Stimulated activated memory B cell treated with anti-CD40 and anti-IgM and Interleukin-4, amounts not matched to agents 10 μg/mL and 1 μg/mL and 100 μg/mL, for 72 hours (primary cell): ENCODE measurements at places on chromosomes 6 and 20.
A peak's percentile ranks its signal among the peaks of the same experiment; 100 is the strongest.

- ATAC-seq, result peak; percentile 35
These were observed 420 bp downstream of the SOX4 start for GRCh38 chr6:21593927-21594415.

DNA sequence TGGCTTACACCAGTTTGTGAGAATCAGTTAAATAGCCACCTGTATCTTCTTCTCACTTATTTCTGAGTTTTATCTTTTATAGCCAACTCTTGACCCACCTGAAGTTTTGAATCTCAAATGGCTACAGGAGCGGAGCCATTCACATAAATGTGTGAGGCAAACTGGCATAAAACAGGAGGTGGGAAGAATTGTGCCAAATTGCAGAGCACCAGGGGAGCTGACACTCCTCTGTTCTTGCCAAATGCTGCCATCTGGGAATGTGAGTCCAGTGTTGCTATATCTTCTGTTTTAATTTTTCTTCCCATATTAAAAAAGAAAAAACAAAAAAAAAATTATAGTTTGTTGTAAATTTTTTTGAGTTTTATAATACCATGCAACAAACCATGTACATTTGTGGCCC lies 17.0 kb upstream of the RNF146 start:
- ATAC-seq, result no peak

DNA sequence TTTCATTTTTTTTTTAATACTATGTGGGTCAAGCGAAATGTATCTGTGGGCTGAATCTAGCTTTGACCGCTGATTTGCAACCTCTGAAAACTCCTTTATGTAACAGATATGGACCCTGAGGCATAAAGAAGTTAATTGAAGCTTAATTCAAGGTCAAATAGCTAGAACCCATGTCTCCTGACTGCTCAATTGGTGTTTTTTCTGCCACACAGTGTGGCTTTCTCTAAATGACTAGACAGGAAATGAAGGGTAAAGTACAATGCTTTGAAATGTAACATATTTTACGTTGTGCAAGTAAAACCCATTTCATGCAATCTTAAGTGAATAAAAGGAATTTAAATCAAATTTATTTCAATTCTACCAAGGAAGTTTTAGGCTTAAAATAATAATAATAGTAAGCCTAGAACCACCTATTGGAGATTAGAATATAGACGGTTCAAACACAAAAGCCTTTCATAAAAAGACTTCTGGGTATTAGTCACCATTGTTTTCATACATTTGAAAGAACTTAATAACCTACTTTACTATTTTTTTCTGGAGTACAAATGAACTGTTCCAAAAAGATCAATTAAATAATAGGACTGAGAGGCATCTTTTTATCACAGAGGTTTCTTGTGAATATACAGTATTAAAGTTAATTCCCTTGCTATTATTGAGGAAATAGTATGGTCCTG lies 279.8 kb downstream of the EPHA7 start:
- ATAC-seq, result no peak

GRCh38 chr6:125312950-125313349 lies 11.2 kb upstream of the HDDC2 start:
- ATAC-seq, result no peak

- no peak for ATAC-seq
These were observed 86.8 kb upstream of the SNAP25 start for GRCh38 chr20:10131732-10132345.

DNA sequence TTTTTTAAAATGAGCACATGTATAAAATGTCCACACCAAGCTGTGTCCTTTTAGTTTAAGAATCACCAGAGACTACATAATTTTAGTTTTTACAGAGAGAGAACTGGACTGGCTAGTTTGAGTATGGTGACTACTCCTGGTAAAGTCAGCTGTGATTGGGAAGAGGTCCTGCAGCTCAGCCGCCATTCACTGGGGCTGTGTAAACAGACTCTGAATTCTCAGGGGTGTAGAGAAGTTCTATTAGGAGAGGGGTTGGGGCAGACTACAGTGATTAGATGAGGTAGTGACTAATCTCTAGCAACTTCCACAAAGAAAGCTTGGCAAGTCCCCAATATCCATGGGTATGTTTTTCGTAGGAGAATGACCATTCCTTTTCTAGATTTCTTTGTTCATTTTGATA lies 341.2 kb upstream of the MAP3K7 start:
- ATAC-seq, result no peak

DNA sequence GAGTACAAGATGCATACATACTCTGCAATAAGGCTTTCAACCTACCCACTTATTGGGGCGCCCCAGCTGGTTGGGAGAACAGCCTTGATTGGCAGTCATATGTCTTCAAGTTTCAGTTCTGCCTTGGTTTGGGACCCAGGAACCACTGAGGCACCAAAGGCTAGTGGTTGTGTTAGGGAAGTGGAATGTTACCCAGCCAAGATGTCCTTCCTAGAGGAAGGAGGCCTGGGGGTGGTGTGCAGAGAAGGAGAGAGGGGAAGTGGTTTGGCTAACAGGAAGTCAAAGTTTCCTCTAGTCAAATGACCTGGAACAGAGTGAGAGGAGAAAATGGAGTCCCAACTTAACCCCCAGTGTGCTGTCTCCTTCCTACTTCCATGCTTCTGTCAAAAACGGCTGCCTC lies 59.4 kb downstream of the CD164 start:
- ATAC-seq, result peak; percentile 54

GRCh38 chr6:84910906-84911607 lies 146.7 kb upstream of the TBX18 start:
- no peak for ATAC-seq

GRCh38 chr6:152423216-152424103 lies 213.7 kb downstream of the SYNE1 start:
- ATAC-seq, result peak; percentile 56

DNA sequence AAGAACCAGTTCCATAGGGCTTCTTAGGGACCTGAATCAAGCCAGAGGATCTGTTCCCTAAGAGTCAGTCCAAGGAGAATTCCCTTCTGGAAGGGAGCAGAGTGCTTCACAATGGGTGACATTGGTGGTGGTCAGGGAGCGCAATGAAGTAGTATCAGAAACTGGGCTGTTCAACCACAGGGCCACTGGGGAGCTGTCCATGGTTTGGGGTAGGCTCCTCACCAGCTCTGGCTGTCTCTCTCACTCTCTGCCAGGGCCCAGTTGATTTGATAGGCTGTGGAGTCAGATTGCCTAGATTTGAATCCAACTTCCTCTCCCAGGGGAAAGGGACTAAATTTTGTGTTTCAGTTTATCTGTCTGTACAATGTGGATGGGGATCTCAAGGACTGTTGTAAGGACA lies 36.7 kb upstream of the CHD6 start:
- ATAC-seq, result no peak

GRCh38 chr6:163780994-163781393 lies 366.5 kb downstream of the QKI start:
- ATAC-seq, result no peak

DNA sequence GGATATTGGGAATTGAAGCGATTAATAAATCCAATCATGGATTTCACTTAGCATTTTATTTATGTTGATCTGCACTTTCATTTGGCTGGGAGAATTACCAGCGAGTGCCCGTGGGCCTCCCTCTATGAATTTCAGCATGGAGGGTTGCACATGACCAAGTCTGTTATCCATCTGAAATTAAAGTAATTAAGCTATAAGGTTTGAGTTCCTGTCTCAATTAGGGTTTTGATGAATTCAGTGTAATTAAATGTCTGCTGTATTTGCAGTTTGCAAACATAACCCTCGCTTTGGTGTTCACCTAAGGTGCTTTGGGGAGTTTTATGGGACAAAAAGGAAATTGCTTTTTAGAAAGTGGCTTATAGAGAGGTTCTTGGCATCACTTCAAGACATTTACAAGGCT lies 169.8 kb upstream of the RIN2 start:
- no peak for ATAC-seq

DNA sequence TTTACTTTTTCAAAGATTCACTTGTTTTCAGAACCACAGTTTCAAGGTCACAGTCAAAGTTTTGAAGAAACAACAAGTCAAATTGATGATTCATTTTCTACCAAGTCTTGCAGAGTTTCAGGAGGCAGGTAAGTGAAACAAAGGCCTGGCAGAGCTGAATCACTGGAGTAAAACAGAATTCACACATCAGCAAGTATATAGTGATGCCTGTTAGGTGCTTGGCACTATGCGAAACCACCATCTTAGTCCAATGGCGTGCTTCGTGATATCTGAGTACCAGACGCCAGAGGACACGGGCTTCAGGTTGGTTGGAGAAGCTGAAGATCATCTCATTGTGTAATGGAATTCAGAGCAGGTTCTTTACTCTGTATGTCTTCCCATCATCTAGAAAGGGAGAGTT lies 75.9 kb downstream of the RTN4IP1 start:
- no peak for ATAC-seq

DNA sequence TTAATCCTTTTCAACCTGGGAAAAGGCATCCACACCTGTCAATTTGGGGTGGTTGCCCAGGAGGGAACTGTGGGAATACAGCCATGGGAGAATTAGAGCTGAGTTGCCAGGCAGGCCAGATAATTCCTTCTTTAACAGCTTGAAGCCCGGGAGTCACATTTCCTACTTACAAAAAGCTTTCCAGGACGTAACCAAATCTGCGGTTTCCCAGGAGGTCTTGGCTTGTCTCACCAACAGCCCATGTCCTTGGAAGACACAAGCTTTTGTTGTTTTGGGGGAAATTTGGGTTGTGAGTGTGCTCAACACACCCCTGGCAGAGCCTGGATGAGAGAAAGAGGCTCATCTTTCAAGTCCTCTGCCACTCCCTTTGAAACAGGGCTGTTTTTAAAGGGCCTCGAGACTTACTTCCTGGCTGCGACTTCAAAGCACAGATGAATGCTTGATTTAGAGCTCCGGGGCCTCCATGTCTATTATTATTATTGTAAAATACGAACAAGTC lies 465.9 kb upstream of the BTBD3 start:
- ATAC-seq, result no peak

GRCh38 chr20:58839991-58840747 lies 10.5 kb downstream of the GNAS-AS1 start:
- no peak for ATAC-seq

GRCh38 chr6:40352527-40353170 lies 234.5 kb downstream of the LRFN2 start:
- ATAC-seq, result no peak

- ATAC-seq, result no peak
These were observed 60.7 kb upstream of the SMLR1 start for GRCh38 chr6:130766239-130767144.

DNA sequence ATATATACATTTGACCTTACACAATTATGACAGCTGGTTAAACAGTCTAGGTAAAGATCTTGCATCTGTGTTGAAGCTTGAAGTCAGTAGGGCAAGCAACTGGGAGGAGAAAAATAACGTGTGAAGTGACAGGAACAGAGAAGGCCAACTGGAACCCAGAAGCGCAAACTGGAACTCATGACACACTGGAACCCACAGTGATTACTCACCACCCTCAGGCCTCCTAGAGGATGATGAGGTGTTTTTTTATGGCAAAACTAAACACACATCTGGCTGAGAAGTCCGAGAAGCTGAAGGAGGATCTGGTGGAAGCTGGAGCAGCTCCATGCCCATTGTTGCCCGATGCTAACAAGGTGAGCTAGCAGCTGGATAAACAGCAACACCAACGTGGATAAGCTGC lies 108.1 kb downstream of the TMEM200A start:
- no peak for ATAC-seq

- no peak for ATAC-seq
These were observed 37.4 kb downstream of the VEGFA start for GRCh38 chr6:43807228-43808061.

DNA sequence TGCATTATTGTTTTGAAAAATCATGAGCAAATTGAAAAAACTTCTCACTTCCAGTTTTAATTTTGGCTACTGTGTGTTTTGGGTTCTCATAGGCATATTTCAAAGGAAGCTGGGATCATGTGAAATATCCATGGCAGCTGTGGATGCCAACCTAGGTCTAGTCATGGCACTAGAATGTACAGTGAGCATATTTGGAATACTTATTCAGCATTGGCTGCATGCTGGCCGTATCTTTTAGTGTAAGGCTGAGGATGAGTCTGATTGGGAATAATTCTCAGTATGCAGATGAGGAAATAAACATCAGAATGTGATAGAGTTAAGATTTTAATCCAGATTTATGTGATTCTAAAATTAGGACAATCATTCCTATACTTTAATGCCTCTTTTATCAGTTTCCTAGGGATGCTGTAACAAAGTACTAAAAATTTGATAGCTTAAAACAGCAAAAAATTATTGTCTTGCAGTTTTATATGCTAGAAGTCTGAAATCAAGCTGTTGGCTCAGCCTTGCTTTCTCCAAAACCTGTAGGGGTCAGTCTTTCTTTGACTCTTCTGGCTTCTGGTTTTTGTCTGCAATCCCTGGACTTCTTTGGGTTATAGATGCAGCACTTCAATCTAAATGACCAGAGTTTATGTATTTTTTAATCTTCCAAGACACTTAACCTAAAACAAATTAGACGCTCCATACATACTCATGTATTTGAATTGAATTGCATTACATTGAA lies 37.7 kb upstream of the DEFB112 start:
- ATAC-seq, result no peak

DNA sequence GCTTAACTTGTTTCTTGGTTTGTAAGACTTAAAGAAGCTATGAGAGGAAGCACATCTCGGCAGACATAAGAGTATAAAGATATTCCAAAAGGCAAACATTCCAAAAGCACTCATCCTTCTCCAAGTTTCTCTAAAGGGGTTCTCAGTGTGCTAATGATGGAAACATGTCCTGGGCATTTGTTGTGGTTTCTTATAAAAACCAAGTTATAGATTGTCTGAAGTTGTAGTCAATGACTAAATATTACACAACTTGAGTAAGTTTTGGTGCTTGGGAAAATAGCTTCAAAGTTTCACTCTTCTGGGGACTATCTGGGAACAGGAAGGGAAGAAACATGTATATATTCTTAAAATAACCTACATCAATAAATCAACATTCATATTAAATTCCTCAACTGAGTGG lies 128.3 kb upstream of the TBX18 start:
- ATAC-seq, result no peak

GRCh38 chr6:75526502-75527127 lies 33.0 kb upstream of the FILIP1 start:
- ATAC-seq, result peak; percentile 77

DNA sequence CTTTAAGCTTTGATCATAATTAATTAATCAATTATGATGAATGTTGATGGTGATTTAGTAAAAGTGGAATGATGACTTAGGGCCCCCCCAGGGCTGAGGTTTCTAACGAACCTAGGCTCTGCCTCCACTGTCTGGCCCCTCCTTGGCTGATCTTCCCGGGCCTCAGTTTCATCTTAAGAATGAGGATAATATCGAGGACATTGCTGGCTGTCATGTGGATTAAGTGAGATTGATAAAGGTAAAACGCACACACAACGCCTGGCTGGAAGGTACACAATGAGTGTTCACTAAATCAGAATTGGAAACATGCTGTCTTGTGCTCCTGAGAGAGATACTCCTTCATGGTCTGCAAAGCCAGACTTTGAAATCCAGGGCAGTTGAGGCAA lies 5.3 kb upstream of the SULF2 start:
- ATAC-seq, result no peak

GRCh38 chr6:37851997-37852524 lies 32.5 kb downstream of the ZFAND3 start:
- ATAC-seq, result no peak

GRCh38 chr6:109747221-109747620 lies 56.1 kb downstream of the FIG4 start:
- ATAC-seq, result no peak
